Activated CD4-positive, alpha-beta T cell treated with anti-CD3 and anti-CD28 coated beads for 24 hours (primary cell): ENCODE measurements at places on chromosomes 12 and 14.

GRCh38 chr12:63396135-63396534 lies 245.1 kb upstream of the AVPR1A start:
- no peak for DNase-seq

GRCh38 chr14:61416591-61416990 lies 95.2 kb downstream of the PRKCH start:
- no peak for DNase-seq

GRCh38 chr12:130987151-130987931 lies 33.6 kb downstream of the ADGRD1 start:
- no peak for DNase-seq

GRCh38 chr14:103126088-103126872 lies 3.0 kb downstream of the TNFAIP2 start:
- no peak for DNase-seq

DNA sequence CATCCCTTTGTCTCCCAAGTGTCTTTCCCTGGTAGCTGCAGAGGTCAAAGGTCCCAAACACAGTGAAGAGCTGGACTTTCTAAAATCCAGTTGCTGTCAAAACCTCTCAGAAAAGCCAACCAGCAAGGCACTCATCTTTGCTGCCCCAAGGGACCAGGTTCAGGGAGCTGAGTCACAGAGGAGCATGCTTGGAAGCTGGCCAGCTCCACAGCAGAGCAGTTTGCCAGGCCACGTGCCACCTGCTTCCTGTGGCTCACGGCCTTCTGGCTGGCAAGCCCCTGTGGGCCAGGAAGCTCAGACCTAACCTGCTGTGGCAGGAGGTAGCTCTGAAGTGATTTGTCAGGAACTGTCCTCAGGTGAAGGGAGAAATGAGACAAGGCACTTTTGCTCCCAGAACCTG lies 3.6 kb downstream of the ISCU start:
- no peak for DNase-seq

DNA sequence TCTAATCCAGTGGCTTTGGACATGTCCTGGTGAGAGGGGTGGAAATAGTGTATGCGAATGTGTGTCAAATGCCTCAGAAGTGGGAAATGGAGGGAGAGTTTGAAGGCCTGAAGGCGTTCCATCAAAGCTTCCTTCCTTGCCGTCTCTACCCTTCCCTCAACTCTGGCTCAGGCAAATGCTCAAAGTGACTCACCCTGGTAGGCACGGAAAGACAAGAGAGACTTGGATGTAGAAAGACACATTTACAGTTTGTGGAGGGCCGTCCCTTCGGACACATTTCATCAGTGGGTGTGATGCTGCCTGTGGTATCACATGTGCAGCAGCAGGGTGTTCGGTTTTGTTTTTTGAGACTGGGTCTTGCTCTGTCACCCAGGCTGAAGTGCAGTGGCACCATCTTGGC lies 36.7 kb downstream of the CHST11 start:
- no peak for DNase-seq

- DNase-seq: no peak
Measured at GRCh38 chr12:119996417-119996816, 7.4 kb downstream of the BICDL1 start.

- DNase-seq: no peak
Measured at GRCh38 chr12:51836041-51836826, 12.3 kb downstream of the FIGNL2 start.

DNA sequence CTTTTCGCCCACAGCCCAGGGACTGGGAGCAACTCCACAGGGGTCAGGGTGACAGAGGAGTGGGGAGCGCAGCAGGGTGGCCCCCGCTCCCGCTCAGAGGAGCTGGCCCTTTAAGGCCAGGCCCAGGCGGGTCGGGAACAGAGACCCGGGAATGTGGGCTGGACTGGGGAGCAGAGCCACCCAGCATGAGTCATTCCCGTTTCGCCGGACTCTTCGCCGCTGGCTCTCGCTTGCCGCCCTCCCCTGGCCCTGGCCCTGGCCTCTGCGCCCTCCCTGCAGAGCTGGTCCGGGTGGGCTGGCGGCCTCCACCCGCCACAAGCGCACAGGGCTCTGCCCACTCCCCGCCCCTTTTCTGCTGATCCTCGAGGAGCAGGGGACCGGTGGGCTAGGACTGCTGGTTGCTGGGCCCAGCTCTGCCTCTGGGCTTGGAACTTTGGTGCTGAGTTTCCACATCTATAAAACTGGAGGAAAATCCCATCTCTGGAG lies 92.8 kb downstream of the NINJ2 start:
- DNase-seq: no peak

DNA sequence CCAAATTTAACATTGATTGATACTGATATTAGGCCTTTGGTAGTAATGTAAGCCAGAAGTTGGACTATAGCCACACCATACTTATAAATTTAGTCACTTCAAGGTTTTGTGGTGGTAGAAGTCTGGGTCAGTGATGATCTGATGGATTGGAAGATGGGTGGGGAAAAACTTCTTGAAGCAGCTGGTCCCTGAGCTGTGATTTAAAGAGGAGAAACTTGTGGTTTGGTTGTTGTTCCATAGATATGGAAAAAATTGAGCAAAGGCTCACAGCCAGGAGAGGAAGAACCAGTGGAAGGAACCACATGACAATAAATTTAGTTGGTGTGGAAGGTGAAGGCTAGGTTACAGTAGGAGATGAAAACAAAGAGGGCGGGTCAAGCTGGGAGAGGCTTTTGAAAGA lies 26.1 kb downstream of the PTHLH start:
- DNase-seq: no peak

GRCh38 chr14:71613168-71613567 lies 319.1 kb upstream of the RGS6 start:
- no peak for DNase-seq

DNA sequence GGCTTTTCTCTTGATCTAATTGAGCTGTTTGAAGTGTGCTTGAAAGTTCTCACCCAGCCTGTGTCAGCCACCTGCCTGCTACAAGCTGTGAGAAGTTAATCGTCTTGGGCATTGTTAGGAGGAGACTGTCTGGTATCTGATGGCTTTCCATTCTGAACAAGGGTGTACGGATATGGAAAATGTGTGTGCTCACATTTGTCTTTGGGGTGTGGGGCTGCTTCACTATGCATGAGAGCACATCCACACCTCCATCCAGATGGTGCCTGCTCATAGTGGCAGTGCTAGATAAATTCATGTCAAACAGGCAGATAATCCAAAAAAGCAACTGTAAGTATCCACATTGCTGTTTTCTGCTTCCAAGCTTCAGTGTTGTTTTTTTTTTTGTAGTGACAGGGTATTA lies 462.2 kb downstream of the DIO2 start:
- DNase-seq: no peak

GRCh38 chr12:125184213-125184967 lies 119.2 kb downstream of the AACS start:
- no peak for DNase-seq

- DNase-seq: no peak
Measured at GRCh38 chr12:91622981-91623380, 440.4 kb upstream of the DCN start.

- DNase-seq: no peak
Measured at GRCh38 chr14:88598097-88598675, 35.3 kb downstream of the ZC3H14 start.

- peak; percentile 76 for DNase-seq
Measured at GRCh38 chr14:49865431-49865859, 12.9 kb upstream of the NEMF start.

GRCh38 chr12:19177754-19178153 lies 48.2 kb downstream of the PLEKHA5 start:
- no peak for DNase-seq

DNA sequence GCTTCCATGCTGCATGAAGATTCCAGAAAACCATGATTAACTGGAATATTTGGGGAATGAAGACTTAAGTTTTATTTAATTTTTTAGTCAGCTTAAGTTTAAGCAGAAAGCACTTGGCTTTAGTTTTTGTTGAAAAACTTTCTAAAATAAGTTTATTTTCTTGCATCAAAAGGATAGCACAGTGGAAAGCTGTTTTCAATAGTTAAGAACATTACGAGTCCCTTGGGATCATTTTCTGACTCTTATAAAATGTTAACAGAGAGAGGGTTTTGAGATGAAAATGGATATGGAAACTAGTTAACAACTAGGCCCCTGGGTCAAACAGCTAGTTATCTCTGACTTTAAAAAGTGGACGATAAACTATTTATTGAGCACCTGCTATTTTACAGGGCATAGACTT lies 181.9 kb upstream of the SLC38A2 start:
- DNase-seq: no peak

GRCh38 chr12:83083616-83084015 lies 396.9 kb downstream of the TMTC2 start:
- no peak for DNase-seq

DNA sequence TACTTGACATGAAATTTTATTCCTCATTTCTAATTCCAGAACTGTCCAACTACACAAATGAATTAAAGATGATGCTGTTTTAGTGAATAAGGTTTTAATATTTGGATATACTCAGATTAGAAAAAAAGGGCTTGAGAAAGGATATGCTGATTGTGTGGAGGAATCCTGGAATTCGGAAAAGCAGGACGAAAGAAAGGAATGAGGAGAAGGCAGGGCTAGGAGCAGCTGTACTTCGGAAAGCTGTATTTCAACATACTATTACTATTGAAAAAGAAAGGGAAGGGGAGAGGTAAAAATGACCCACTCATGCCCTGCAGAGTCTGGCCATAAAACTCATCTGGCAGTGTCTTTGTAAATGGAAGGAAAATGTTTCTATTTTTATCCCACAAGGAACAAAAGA lies 63.1 kb upstream of the PLBD1 start:
- no peak for DNase-seq

GRCh38 chr12:116713527-116713926 lies 24.3 kb downstream of the SPRING1 start:
- no peak for DNase-seq

GRCh38 chr12:49667325-49668090 lies 39.7 kb downstream of the FMNL3 start:
- DNase-seq: no peak

DNA sequence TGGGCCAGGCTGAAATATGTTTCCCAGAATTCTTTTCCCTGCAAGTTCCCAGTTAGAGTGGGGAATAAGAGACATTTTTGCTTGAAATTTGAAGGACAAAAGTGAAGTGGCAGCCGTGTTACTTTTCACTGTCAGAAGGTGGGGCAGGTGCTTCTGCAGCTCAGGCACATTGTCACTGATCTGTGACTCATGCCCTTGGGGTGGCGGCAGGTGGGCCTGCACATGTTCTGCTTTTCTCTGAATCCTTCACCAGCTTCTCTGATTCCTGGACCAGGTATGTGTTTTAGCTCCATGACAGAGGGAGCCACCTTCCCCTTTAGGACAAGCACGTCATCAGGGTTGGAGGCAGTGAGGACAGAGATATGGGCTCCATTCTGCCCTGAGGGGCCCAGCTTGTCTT lies 11.7 kb upstream of the KCNA5 start:
- no peak for DNase-seq

DNA sequence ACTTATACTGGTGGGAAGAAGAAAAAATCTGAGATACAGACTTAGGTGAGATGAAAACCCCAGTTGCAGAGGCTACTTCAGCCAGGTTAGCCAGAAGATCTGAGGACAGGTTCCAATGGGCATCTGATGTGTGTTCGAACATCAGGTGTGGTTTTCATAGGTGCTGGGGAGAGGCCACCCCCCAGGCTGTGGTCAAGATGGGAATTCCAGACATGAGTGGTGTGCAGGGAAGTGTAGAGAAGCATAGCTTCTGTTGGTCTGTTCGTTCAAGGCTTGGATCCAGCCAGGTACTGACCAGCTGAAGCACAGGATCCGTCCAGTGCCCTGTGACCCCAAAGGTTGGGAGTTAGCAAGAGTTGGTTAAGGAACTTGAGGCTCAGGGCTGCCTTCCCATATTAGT lies 85.5 kb downstream of the SSPN start:
- DNase-seq: no peak

DNA sequence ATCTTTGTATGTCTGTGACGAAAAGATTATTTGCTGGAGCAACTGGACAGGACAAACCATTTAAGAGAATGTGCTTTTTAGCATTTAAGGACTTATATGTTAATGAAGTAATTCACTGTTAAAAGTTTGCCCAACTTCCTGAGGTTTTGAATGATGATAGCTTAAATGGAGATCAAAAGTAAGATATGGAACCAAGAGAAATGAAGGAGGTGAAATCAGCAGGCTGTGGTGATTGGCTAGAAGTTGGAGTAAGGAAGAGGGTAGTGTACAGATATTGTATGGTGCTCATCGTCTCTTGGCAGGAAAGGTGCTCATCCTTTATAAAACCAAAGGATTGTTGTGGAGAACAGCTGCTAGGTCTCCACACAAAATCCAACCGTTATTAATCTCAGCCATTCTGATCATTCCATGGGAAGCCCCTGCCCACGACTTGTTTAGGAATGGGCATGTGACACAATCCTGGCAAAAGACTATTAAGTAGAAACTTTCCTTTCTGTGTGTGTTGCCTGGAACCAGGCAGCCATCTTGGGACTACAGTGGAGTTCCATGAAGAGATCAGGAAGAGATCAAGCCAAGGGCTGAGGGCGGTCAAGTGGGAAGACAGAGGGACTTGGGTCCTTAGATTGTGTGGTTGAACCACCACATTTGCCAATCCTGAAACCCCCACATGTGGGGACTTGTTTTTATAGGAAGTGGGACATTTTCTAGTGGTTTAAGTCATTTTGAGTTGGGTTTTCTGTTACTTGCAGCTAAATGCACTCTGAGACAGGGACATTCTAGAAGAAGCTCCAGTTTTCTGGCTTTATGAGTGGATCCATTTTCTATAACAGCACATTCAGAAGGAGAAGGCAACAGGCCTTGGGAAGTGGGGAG lies 56.8 kb upstream of the CHST11 start:
- no peak for DNase-seq

- no peak for DNase-seq
Measured at GRCh38 chr12:120131116-120131515, 14.6 kb upstream of the RAB35 start.

DNA sequence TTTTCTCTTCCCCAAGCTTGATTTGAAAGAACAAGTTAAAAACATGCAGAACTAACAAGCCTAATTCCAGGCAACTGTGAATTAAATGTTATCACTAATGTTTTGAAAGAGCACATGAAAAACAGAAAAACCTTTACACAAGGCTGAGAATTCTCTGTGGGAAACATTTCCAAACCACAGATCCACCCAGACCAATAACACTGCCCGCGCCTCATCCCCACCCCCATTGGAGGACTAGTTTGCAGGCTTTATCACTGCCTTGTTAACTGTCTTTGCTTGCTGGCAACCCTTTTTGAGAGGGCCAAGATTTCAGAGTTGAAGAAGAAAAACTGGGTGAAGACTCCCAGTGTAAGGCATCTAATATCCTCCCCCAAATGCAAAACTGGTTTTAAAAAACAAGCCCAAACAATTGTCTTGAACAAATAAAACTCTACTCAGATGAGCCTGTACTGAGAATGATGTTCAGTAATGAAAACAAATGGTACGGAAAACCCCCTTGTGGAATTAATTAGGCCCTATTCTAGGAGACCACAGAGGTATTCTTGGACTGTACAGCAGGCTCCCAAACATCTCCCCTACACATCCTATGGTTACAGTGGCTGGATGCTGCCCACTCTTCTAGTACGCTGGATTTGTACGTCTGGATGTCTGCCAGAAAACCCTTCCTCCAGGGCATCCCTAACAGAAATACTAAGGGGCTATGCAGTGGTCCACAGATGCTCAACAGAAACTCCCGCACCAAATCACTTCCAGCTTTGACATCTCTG lies 5.8 kb downstream of the MAX start:
- no peak for DNase-seq

GRCh38 chr14:92531106-92531873 lies 17.7 kb downstream of the RIN3 start:
- DNase-seq: no peak
